ENCODE measurements at places on chromosomes 11 and 22.
A peak's percentile ranks its signal among the peaks of the same experiment; 100 is the strongest.

- no peak for DNase-seq
These were observed 1.5 kb downstream of the FXYD6 start for GRCh38 chr11:117874910-117875381.

- DNase-seq = peak; percentile 37
These were observed 13.8 kb upstream of the TEF start for GRCh38 chr22:41367680-41368542.

DNA sequence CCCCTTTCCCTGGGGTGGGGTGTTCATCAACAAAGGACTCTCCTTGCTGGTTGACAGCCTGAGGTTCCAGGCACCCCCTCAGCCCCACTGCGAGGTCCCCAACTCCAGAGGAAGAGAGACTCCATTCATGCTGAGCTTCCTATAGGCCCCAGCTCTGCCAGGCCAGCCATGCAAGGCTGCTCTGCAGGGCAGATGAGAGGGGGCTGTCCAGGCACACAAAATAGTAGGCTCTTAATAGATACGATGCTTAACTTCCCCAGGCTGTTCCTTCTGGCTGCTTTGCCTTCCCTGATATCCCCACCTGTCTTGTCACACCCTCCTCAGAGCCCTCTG lies 45.0 kb upstream of the CRYBB3 start:
- DNase-seq = no peak

DNA sequence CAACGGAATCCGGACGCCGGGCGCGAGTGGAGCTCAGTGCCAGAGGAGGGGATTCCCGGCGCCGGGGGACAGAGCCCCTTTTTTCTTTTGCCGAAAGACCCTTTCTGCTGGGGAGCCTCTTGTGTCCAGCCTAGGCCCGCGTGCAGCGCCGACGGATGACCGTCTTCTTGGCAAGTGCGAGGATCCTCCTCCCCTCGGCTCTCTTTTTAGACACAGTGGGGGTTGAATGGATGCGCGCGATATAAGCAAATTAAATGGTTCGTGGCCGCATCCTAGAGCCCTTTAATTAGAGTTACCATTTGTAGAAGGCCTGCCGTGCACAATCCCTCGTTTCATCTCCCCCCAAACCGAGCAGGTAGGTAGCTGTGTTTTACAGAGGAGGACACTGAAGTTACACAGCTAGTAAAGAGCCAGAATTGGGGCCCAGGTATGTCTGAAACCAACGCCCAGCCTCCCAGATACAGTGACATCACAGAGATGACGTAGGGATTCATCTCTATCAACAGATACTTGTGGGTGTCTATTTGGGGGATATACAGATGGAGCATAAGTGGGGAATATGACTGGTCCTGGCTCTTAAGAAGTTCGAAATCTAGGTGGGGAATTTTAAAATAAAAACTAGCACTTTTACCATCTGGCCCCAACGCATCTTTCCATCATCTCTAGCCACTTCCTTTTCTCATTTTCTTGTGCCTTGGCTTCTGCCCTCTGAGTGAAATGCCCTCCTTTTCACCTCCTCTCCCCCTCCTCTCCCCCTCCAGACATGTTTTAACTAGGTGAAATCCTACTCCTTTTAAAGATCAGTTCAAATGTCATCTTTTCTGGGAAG lies 875 bp downstream of the TCP11L1 start:
- DNase-seq = peak; percentile 58

GRCh38 chr11:79691445-79691844 lies 250.6 kb upstream of the TENM4 start:
- no peak for DNase-seq
